Fibroblast of skin of right biceps (primary cell): ENCODE measurements at places on chromosomes 7 and 10.
A peak's percentile ranks its signal among the peaks of the same experiment; 100 is the strongest.

DNA sequence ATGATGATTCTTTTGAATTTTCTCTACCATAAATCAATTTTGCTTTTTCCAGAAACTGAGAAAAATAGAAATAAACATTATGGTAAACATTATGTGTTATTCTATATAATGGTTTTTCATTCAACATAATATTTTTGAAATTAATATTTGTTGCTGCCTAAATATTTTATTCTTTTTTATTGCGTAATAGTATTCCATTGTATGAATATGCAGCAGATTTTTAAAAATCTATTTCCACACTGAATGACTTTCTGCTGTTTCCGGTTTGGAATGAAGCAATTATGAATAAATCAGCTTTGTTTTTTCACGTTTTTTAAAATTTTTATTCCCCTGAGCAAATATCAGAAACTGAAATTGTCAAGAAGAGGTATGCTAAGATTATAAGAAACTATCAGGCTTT, 335.2 kb upstream of the KCND2 start:
- DNase-seq: no peak

DNA sequence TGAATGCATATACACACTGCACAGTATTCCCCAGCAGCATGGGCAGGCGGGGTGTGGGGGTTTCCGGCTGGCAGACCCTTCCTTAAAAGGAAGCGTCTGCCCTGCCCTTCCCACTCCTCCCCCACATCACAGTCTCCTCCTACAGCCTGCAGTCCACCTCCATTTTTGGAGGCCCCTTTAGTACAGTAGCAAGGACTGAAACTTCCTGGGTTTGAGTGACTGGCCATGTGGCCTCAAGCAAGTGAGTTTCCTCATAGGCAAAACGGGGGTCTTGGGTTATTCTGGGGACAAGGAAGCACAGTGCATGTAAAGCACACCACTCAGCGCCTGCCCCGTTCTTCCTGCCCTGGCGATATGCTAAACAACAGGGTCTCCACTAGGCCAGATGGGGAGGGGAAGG, 62.1 kb upstream of the COL13A1 start:
- DNase-seq: no peak

- DNase-seq: no peak
Measured at GRCh38 chr10:97887399-97887798, 37.8 kb downstream of the GOLGA7B start.

GRCh38 chr10:27699776-27700175, 45.8 kb downstream of the MKX start:
- peak; percentile 47 for DNase-seq

DNA sequence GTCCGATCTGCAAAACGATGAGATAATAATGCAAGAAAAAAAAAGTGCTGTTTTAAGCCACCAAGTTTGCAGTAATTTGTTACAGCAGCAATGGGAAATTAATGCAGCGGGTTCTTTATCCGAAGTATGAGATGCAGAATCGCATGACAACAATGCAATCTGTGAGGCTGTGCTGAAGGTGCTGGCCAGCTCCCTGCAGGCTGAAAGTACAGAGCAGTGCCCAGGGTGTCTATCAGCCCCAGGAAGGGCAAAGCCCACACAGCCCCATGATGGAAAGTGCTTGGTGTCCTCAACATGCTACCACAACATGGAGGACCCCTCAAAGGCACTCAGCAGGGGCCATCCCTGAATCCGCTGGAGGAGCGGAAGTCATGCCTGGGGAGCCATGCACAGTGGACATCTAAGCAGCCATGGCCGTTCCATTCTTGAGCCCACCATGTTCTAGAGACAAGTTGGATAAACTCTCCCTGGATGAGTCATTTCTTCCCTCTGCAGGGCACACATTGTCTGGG, 199.5 kb upstream of the PFKP start:
- no peak for DNase-seq
